ENCODE measurements at places on chromosomes 4 and X.

GRCh38 chr4:39729557-39729956 lies 31.6 kb downstream of the UBE2K start:
- DNase-seq = no peak

- no peak for DNase-seq
Measured at GRCh38 chr4:89158884-89159503, 47.7 kb downstream of the TIGD2 start.

DNA sequence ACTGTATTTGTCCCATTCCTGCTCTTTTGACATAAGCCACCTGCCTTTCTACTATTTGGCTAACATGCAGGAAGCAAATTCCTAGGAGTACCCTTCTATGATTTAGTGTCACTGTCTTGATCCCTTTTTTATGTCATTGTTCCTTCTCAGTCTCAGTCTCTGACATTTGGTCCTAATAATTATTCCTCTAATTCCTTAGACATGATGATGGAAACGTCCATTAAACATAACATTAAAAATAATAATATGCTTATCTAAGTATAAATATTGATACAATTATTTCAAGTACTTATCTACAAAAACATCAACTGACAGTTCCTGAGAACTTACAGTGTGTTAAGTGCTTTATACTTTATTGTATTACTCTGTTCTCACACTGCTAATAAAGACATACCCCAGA lies 857.0 kb upstream of the LCORL start:
- no peak for DNase-seq

DNA sequence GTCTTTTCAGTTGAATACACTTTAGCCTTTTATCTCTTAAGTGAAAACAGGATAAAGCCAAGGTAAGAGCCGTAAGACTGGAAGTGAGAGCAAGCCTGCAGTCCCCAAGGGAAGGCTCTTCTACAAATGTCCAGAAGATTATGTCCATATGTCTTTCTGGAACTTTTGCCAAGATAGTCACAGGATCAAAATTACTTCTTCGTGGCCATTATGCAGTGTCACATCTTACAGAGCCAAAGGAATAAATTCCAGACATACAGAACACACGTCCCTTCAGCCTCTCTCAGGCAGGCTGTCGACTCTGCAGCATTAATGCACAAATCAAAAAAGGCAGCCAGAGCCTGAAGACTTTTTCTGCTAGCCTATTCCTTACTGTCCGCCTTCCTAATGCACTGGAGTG lies 10.9 kb upstream of the GATB start:
- DNase-seq = no peak

GRCh38 chr4:177064729-177065394 lies 244.8 kb upstream of the NEIL3 start:
- no peak for DNase-seq

DNA sequence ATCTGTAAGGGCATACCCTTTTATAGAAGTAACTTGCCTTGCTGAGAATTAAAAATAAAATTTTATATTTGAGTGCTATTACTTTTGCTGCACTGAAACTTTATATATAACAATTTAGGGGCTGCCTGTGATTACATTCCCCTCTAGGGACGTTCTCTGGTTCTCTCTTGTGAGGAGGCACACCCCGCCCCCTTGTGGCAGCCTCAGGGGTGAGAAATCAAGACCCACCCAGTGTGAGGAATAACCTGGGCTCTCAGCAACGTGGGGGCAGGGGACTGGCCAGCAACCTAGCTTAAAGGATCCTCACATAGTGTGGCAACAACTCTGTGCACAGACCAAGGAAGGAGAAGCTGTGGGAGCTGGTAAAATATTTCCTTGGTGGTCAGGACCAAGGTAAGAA lies 43.7 kb downstream of the MAGEA9 start:
- peak; percentile 10 for DNase-seq

All from stimulated activated CD8-positive, alpha-beta memory T cell treated with anti-CD3 and anti-CD28 coated beads, Interleukin-4, amount 100 ng/mL, for 1 hour (primary cell).